ENCODE measurements at places on chromosomes 7 and 10. TPM values are rescaled to one million over a fixed set of nuclear protein-coding genes. Genes with fewer than 3 reads are reported as not detected.

The LRIT1 gene
- polyA plus RNA-seq, result not detected

The EN2 gene
- polyA plus RNA-seq, result not detected

The MMP21 gene
- polyA plus RNA-seq, result not detected

The SLC39A12 gene
- not detected for polyA plus RNA-seq

GRCh38 chr10:72328045-72328828 is 26.5 kb downstream of the DNAJB12 start:
- H3K27me3 ChIP-seq, result no peaks in the 10 kb centered on the region
- no peak for DNase-seq
- peak overlapping the region; percentile 73 for H3K4me3 ChIP-seq
- H3K27ac ChIP-seq, result peak overlapping the region; percentile 24
- no peaks in the 10 kb centered on the region for H3K36me3 ChIP-seq

- H3K4me3 ChIP-seq, result no peak overlapping the region
- no peaks in the 10 kb centered on the region for H3K4me1 ChIP-seq
- no peaks in the 10 kb centered on the region for H3K36me3 ChIP-seq
- H3K27ac ChIP-seq, result no peak overlapping the region
- no peak for DNase-seq
Observed at GRCh38 chr7:104795086-104795485, 218.9 kb upstream of the KMT2E start.

DNA sequence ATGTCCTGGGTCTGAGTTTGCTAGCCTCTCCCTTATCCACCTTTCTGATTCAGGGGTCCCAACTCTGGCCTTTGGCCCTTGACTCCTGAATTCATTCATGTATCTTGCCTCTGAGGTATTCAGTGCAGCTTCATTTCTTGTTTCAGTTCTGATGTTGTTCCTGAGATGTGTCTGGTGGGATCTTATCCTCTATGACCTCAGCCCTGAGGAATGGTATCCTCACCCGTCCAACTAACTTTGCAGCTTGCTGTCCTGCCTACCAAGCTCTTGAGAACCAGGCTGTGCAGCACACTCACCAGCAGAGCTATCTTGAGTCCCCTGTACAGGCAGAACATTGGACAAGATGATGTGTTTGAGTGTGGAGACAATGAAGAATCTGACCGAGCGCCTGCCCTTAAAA is 13.8 kb downstream of the SUFU start:
- no peak for DNase-seq
- H3K27ac ChIP-seq, result no peak overlapping the region
- H3K27me3 ChIP-seq, result no peaks in the 10 kb centered on the region
- peaks cover 6% of the 10 kb centered on the region for H3K36me3 ChIP-seq
- peaks cover 4% of the 10 kb centered on the region for H3K4me1 ChIP-seq
- no peak overlapping the region for H3K4me3 ChIP-seq

DNA sequence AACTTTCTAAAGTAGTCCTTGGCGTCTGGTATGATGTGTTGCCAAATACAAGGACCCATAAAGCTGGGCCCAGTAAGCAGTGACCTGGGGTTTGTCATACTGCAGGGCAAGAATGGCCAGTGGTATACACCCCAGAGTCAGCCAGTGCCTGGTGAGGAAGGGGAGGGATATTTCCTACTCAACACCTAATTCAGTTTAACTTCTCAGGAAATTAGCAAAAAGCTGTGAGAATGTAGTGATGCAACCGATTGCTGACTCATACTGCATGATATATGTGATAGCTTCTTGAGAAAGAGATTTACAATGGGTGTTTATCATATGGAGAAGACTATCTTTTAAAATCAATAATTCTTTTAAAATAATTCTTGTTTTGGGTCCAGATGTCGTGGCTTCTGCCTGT is 889.3 kb upstream of the CELF2 start:
- H3K4me3 ChIP-seq, result no peak overlapping the region
- no peaks in the 10 kb centered on the region for H3K36me3 ChIP-seq
- DNase-seq, result no peak
- H3K27ac ChIP-seq, result no peak overlapping the region
- H3K4me1 ChIP-seq, result no peaks in the 10 kb centered on the region

DNA sequence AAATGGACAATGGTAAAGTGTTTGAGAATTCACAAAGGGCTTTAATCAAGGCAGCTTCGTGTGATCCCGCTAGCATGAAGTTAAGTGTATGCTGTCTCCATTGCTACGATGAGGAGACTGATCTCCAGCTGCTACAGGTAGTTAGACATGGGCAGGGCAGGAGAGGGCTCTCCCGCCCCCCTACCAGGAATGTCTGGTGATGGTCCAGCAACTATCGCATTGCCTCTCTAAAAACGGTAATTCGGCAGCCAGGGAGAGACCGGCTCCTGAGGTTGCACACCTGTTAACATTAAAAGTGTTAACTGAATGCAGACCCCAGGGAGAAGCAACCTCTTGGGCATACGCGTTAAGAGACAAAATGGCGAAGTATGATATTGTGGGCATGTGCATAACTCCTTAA is 37.9 kb downstream of the SVIL start:
- no peak overlapping the region for H3K27ac ChIP-seq
- no peak for DNase-seq
- H3K4me3 ChIP-seq, result no peak overlapping the region
- H3K27me3 ChIP-seq, result no peaks in the 10 kb centered on the region
- no peaks in the 10 kb centered on the region for H3K36me3 ChIP-seq

- no peak overlapping the region for H3K4me3 ChIP-seq
- peak overlapping the region; percentile 89 for H3K27ac ChIP-seq
- H3K36me3 ChIP-seq, result no peaks in the 10 kb centered on the region
- H3K27me3 ChIP-seq, result no peaks in the 10 kb centered on the region
- H3K4me1 ChIP-seq, result peaks cover 21% of the 10 kb centered on the region
- DNase-seq, result no peak
Observed at GRCh38 chr10:17199351-17199804, 2.1 kb downstream of the TRDMT1 start.

DNA sequence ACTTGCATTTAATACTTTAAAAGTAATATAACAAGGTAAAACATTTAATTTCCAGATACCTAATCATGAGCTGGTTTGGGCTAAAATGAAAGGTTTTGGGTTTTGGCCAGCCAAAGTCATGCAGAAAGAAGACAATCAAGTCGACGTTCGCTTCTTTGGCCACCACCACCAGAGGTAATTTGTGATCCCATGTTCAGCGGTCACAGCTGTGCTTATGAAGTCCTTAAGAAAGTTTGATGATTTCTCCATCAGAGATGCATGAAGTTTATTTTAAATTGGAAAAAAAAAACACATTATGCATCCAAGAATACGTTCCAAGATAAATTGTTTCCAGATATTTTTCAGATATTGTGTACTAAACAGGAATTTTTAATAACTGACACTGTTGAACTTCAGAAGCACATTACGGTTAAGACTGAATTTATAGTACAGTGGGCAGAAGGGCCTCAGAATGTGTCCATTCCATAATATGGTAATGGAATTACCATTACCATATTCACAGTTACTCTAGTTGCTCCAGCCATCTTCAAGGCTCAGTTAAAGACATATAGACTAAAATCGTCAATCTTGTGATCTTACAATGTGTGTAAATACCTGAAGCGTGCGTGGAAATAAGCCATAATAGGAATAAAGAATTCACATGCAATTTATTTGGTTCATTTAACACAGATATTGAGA is 106.8 kb downstream of the ZMYND11 start:
- H3K36me3 ChIP-seq, result peaks cover 8% of the 10 kb centered on the region
- no peak overlapping the region for H3K4me3 ChIP-seq
- DNase-seq, result no peak
- no peak overlapping the region for H3K27ac ChIP-seq
- H3K4me1 ChIP-seq, result no peaks in the 10 kb centered on the region

- H3K4me3 ChIP-seq, result no peak overlapping the region
- no peaks in the 10 kb centered on the region for H3K36me3 ChIP-seq
- H3K27me3 ChIP-seq, result peaks cover 13% of the 10 kb centered on the region
- H3K4me1 ChIP-seq, result peaks cover 4% of the 10 kb centered on the region
- no peak overlapping the region for H3K27ac ChIP-seq
Observed at GRCh38 chr10:3636356-3637181, 148.4 kb downstream of the KLF6 start.

DNA sequence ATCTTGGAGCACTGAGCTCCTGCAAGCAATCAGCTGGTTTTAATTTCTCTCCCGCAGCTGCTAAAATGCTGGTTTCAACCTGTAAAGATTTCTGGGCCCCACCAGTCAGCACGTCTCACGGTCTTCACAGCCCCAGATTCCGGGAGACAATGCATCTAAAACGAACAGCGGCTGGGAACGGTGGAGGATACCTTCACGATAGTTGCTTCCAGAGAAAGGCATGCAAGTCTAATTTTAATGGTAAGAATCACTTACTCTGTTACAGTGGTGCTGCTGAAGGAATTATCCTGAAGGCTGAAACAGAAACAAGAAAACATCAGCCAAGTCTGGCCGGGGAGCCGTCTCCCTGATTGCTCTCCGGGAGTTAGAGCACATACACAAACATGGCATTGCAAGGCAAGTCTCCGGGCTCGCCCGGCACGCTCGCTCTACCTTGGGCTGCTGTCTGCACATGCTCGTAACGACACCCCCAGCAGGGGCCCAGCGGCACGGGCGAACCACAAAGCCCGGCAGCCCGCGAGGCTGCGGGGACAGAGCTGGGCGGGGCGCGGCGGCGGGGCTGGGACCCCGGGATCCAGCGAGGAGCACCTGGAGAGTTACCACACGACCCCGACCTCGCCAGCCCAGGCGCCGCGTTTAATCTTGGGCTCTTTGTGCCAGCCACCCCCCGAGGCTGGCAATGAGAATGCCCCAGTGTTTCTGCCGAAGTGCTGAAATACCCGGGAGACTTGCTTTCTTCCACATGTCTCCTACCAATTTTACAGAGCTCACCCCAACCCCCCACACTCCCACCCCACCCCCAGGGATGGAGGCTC is at the start of gene FAM13C:
Gene FAM13C (minus strand): TSS at position 406 of the 815 bp plus-strand sequence. CDS start 89 bp downstream, at position 317.
- H3K4me3 ChIP-seq, result peak within 1 kb of the TSS; percentile 15
- no peak within 1 kb of the TSS for H3K27ac ChIP-seq
- no peaks in the 10 kb centered on the region for H3K4me1 ChIP-seq
- H3K27me3 ChIP-seq, result peaks cover 36% of the 10 kb centered on the region

Data from naive B cell (primary cell).